ENCODE measurements at places on chromosomes 7 and 10. TPM values are rescaled to one million over a fixed set of nuclear protein-coding genes. Genes with fewer than 3 reads are reported as not detected.

The VSTM4 gene
- polyA plus RNA-seq = 3.9 TPM

The GDF2 gene
- not detected for polyA plus RNA-seq

The CRHR2 gene
- polyA plus RNA-seq = not detected

The TMEM176A gene
- 1.5 TPM for polyA plus RNA-seq

The ARMC3 gene
- not detected for polyA plus RNA-seq

The PUS7 gene
- 13.8 TPM for polyA plus RNA-seq

The PTPRN2 gene
- polyA plus RNA-seq = 0.02 TPM

The CCL26 gene
- not detected for polyA plus RNA-seq

The PRDX3 gene
- 373 TPM for polyA plus RNA-seq

The DUSP5 gene
- polyA plus RNA-seq = 35.7 TPM

The TYW1B gene
- polyA plus RNA-seq = 3.5 TPM

The LRIT1 gene
- not detected for polyA plus RNA-seq

The FRAT1 gene
- polyA plus RNA-seq = 1.1 TPM

The RARRES2 gene
- 7.0 TPM for polyA plus RNA-seq

The GNG11 gene
- polyA plus RNA-seq = 13.8 TPM

The STEAP4 gene
- not detected for polyA plus RNA-seq

The MYOZ1 gene
- polyA plus RNA-seq = not detected

The LRRC17 gene
- polyA plus RNA-seq = 964 TPM

The GIMAP6 gene
- not detected for polyA plus RNA-seq

The SLC26A5 gene
- not detected for polyA plus RNA-seq

The WIPF3 gene
- not detected for polyA plus RNA-seq

The IKZF1 gene
- not detected for polyA plus RNA-seq

The RBP4 gene
- polyA plus RNA-seq = not detected

The TUBAL3 gene
- polyA plus RNA-seq = not detected

The FFAR4 gene
- not detected for polyA plus RNA-seq

The SPDYE2 gene
- not detected for polyA plus RNA-seq

The TAS2R5 gene
- 0.81 TPM for polyA plus RNA-seq

The PRSS37 gene
- not detected for polyA plus RNA-seq

The AZGP1 gene
- polyA plus RNA-seq = not detected

The GIMAP1 gene
- polyA plus RNA-seq = not detected

The SPDYE16 gene
- not detected for polyA plus RNA-seq

The CPA4 gene
- polyA plus RNA-seq = 65.7 TPM

The ENO4 gene
- polyA plus RNA-seq = 0.11 TPM

The SPRN gene
- 1.2 TPM for polyA plus RNA-seq

The HABP2 gene
- polyA plus RNA-seq = not detected

The SPDYE1 gene
- polyA plus RNA-seq = not detected

The PDK4 gene
- 0.04 TPM for polyA plus RNA-seq

The BICC1 gene
- 29.0 TPM for polyA plus RNA-seq

The PRLHR gene
- not detected for polyA plus RNA-seq

The RTKN2 gene
- polyA plus RNA-seq = 1.0 TPM

The GPR146 gene
- polyA plus RNA-seq = 0.69 TPM

The TAS2R40 gene
- not detected for polyA plus RNA-seq

The TMEM196 gene
- polyA plus RNA-seq = not detected

The ETV1 gene
- polyA plus RNA-seq = 14.9 TPM

The HMX3 gene
- not detected for polyA plus RNA-seq

The ZNF503 gene
- 3.3 TPM for polyA plus RNA-seq

The TBXAS1 gene
- polyA plus RNA-seq = 53.2 TPM

The URGCP gene
- 25.5 TPM for polyA plus RNA-seq

The SKIDA1 gene
- polyA plus RNA-seq = 0.62 TPM

The DMBT1 gene
- not detected for polyA plus RNA-seq

The ZNF775 gene
- polyA plus RNA-seq = 2.2 TPM

The POP7 gene
- 17.7 TPM for polyA plus RNA-seq

The CALHM1 gene
- polyA plus RNA-seq = not detected
